CD4-positive, alpha-beta T cell treated with Interleukin-15 for 1 hour (primary cell): ENCODE measurements at places on chromosomes 6 and 20.

DNA sequence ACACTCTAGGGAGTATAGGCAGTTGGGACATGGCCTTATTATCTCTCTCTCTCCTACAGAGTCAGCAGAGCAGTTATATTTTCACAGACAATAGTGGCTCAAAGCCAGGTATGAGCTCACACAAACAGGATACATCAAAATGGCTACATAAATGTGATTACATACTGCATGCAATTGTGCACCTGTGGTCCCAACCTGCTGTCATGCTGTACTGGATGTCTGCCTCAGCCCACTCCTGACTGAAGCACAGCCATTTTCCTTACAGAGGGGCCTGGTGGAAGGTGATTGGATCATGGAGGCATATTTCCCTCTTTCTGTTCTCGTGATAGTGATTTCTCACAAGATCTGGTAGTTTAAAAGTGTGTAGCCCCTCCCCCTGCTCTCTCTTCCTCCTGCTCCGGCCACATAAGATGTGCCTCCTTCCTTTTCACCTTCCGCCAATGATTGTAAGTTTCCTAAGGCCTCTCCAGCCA lies 37.0 kb upstream of the SAMHD1 start:
- peak; percentile 18 for DNase-seq

DNA sequence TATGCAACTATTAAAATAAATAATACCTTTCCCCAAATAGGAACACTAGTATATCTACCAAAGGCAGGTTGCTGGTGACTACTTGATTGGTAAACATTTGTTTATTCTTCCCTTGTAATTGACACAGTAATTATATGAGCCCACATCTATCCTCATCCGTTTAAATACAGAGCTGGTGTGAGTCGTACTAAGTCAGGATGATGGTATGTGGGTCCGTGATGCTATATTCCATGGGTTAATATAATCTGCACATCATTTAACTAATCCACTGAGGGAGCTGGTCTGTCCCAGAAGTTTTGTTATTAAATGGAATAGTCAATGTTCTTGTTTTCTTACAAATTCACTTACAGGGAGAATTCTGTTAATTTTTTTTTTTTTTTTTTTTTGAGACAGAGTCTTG lies 164.0 kb upstream of the AGPAT4 start:
- DNase-seq, result no peak

DNA sequence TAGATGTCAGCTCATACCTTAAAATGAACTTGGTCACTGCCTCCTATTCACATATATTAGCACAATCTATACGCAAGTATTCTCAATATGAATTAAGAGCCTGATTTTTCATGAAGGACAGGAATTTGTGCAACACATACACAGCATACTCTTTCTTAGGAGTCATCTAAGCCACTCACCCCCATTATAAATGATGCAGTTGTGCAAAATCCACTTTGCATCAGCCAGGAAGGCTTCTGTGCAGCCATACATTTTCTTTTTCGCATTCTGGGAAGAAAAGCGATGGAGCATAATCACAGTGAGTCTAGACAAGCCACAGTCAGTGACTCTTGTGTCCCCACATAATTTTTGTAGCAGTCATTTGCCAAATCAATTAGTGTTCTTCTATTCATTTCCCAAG lies 66.5 kb downstream of the ZMYND8 start:
- DNase-seq, result no peak

DNA sequence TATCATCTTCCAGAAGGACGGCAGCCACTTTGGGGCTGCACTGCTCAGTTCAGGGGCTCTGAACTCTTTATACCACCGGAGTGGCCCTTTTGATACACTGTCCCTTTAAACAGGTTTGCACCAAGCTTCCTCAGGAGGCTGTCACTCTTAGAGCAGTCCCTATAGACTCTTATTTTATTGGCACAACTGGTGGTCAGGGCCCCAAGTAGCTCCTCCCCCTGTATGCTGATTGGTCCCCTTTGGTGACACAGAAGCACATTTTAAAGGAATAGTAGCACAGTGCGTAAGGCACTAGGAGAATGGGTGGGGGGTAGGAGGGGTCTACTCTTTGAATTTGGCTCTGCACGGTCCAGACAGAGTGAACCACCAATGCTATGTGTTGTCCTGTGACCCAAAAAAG lies 122.6 kb upstream of the MLN start:
- no peak for DNase-seq

- no peak for DNase-seq
These were observed 170.6 kb upstream of the QKI start for GRCh38 chr6:163243692-163244589.

DNA sequence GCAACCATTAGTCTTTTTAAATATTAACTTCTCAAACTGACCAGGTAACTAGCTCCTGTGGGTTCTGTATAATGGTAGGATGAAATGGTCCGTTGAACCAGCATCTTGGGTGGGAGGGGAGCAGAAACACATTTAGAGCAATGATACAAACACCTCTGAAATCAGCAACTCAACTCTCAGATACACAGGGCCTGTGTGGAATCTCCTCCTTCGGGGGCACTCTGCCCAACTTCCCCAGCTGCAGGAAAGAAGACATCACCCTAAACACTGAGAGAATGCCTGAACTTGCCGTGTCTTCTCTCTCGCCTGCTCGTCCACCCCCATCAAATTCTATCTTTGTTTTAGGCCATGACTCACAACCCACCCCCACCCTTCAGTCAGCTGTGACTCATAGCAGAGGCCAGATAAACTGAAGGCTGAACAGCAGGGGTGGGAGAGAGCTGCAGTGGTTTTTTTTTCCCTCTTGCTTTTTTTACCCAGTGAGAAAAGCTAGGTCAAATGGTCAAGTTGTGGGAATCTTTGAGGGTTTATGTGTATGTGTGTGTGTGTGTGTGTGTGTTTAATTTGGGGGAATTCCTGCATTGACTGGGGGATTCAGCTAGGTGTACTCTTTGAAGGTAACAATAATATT lies 593.4 kb upstream of the JAG1 start:
- DNase-seq, result no peak

DNA sequence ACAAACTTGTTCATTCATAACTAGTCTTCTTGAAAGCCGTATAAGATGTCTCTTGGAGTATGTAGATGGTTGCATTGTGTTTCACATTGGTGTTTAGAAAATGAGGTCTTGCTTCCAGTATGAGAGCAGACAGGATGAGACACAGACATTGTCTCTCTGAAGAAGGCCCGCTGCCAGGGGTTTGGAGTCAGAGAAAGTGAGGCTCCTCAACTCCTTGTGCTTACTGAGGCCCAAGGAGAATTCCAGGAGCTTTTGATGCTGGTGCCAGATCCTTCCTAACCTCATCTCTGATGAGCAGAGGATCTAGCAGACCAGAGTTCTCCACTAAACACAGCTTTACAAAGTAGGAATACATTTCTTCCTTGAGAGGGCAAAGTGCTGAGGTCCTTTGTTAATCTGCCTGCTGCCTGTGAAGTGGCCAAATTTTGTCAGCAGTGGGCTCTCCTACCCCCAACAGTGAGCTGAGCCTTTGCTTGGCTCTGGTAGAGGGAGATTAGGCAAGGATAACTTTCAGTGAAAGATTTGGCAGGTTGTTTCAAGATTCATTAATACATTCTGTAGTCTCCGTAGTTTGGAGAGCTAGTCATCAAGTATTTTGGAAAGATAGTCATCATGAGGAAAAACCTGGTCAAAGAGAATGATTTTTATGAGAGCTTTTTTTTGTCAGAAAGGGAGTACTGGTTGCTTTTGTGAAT lies 9.7 kb downstream of the MAPRE1 start:
- DNase-seq, result no peak

- DNase-seq, result no peak
These were observed 8.1 kb upstream of the C20orf144 start for GRCh38 chr20:33653900-33654596.

DNA sequence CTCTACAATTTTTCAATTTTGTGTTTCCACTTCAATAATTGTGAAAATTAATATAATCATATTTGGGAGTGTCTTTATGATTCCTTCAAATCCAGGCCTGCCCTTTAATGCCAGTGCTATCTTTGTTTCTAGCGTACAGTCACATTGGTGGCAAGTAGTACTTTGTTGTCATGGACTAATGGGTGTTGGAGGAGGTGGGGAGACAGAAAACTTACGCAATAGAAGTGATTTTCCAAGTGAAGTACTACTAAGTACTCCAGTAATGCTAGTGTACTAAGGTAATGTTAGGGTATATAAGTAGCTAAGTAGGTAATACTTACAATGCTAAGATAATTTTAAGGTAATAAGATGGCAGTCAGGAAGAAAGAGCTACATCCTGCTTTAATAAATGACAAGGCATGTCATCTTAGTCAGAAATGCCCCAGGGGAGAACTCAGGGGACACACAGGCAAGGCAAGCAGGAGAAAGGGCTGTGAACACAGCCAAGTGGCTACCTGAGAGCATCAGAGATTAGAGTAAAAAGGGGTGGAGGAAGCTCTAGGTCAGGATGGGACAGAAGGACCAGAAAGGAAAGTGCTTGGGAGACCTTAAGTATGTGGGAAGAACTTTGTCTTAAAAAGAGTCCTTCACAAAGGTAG lies 217.2 kb upstream of the PRDM1 start:
- DNase-seq, result no peak

- no peak for DNase-seq
These were observed 8.2 kb downstream of the ZFAND3 start for GRCh38 chr6:37827603-37828265.

DNA sequence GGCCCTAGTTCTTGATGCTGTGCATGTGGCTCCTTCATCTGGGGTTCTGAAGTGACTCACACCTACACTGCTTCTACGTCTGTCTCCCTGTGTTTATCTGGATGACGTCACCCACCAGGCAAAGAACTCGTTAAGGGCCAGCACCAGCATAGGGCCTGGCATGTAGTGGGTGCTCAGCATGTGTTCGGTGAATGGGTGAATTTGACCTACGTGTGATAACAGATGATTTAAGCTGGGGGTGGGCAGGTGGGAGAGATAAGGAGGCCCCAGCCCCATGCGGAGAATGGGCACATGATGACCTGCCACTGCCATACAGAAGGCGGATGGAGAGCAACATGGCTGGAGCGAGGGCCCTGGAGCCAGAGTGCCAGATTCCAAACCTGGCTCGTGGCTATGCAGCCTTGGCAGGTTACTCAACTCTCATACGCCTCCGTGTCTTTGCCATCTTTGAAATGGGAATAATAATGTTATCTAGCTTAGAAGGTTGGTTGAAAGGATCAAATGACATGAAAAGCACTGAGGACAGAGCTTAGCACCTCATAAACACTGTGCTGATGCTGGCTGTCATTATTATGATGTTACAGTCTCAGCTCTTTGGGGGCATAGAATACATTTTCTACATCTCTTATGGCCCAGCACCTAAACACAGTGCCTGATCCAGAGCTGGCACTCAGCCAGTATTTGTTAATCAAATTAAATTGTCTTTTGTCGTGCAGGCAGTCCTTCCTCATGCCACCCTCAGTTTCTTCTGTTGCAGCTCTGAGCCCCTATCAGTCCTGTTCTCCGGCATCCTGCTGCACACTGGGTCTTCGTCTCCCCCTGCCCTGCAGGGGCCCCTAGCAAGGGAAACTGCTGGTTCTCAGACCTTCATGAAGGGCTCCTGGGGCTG lies 39.6 kb downstream of the VEGFA start:
- no peak for DNase-seq

DNA sequence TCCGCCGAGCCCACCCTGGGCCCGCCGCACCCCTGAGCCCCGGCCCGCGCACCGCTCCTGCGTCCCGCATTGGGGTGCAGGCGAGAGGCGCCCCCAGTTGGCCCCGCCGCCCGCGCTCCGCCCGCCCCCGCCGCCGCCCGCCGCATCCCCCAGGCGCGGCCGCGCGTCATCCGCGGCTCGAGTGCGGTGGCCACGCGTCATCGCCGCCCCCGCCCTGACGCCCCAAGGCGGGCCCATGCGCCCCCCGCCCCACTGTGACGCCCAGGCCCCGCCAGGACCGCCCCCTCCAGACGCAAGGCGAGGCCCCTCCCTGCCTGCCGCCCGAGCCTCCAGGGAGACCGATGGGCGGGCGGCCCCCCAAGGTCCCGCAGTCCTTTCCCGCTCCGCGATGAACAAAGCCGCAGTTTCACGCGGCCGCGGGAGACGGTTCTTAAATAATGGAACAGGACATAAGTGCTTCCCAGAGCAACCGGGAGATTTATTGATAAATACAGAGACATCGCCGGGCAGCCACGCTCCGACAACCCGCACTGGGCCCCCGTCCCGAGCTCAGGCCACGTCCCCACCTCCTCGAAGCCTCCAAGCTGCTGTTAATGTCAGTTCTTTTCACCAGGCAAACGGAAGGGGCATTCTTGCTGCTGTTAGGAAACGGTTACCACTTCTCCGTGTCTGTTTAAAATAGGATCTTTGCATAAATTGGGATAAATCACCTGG lies at the start of gene ANKRD60:
TSS of gene ANKRD60 (minus strand) at position 170 of the 714 bp plus-strand sequence. CDS start at position 170, 0 bp downstream.
- peak; percentile 63 for DNase-seq

DNA sequence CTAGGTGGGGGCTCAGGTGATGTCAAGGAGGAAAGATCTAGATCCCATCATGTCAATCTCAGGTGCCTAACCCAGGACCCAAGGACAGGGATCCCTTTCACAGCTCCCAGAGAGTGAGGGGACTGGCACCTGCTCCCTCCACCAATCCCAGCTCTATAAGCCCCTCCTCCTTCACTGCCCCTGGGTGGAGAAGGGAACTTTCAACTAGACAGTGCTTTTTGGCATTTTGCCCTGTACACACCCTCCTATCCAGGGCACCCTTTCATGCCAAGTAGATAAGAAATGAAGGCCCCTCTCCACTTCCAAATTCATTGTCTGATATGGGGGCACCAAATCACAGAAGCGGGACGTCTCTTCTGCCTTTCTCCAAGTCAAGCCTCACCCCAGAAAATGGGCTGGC lies 61.6 kb downstream of the MDGA1 start:
- DNase-seq, result no peak

DNA sequence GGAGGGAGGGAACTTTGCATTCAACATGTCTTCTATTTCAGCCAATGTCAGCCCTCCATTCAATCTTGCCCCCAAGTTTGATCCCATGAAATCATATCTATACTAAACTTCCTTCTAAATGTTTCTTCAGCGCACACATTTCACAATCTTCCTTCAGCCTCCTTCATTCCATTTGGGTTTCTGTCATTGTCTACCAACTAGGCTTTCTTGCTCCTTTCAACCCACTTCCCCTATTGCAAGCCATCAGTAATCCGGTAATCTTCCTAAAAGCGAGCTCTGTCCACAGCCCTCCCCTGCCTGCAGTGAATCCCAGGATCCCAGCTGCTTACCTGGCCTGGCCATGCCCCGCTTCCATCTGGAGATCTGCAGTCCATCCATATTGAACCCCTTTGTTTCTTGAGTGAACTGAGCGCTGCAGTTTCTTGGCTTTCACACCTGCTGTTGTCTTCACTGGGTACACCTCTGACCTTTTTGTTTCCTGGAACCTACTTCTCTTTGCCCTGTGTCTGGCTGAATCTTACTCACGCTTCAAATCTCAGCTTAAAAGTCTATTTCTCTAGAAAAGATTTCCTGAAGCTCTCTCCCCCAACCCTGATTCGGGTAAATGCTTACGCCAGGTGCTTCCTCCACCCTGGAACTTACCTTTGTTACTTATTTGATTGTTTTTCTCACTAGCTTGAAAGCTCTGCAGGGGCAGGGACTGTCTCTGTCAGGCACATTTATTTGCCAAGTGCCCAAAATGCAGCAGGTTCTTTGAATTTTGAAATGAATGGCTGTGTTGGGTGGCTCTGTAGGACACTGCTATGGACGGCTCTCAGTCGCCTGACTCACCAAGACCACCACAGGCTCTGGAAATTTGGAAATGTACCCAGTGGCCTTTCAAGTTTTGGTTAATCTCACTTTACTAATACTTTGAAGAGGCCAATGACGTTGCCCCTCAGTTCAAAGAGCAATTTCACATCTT lies 50.3 kb downstream of the ADTRP start:
- peak; percentile 45 for DNase-seq

- DNase-seq, result no peak
These were observed 59.9 kb downstream of the KAT14 start for GRCh38 chr20:18197382-18198070.

- no peak for DNase-seq
These were observed 138.0 kb upstream of the RREB1 start for GRCh38 chr6:6969761-6970223.

GRCh38 chr20:13402986-13403385 lies 181.9 kb downstream of the ISM1 start:
- no peak for DNase-seq
